Activated naive CD4-positive, alpha-beta T cell (primary cell): ENCODE measurements at places on chromosomes 2 and 18.

DNA sequence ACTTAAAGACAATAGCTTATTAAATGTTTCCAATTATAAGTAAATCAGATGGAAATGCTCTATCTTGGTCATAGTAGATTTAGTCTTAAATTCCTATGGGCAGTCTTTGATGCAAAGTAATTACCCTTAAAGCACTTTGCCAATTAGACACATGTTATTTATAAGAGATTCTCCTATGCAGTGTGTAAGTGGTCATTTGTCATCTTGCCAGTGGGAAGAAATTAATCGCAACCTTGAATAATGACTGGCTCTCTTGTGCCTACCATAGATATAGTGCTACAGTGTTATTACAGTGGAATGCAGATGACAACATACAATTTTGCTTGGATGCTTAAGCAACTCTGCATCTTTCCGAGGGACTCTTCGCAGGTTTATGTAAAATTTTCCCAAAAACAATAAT is 311.0 kb upstream of the THUMPD2 start:
- DNase-seq, result no peak

GRCh38 chr2:42663828-42664227 is 95.4 kb downstream of the MTA3 start:
- no peak for DNase-seq

DNA sequence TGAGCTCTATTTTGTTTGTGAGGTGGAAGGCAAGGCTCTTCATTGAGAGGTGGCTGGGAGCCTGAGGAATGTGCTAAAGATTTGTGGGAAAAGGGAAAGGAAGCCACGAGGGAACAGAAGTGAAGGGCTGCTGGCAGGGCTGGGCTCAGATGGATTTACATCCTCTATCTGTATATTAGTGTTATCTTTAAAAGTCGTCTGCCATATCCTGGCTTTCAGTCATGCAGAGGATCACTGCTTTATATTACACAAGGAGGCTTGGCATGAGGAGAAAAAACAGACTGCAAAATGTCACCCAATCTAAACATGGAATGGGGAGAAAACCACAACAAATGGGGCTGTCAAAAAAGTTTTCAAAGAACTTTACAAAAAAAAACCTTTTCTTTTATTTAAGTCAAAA is 434.4 kb downstream of the HRH4 start:
- no peak for DNase-seq

DNA sequence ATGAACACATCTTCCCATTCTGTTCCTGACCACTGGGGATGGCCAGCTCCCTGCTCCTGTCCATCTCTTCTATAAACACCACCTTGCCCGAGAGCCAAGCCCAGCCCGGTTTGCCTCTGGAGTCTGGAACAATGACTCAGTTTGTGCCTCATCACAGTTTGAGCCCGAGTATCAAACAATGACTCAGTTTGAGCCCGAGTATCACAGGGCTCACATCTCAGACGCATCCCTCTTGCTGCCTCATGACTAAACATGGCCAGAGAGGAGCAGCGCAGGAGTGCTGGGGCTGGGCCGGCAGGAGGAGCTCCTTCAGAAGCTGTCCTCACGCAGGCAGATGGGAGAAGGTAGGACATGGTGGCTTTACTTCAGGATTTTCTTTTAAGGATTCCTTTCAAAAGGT is 68.7 kb downstream of the PXDN start:
- no peak for DNase-seq

DNA sequence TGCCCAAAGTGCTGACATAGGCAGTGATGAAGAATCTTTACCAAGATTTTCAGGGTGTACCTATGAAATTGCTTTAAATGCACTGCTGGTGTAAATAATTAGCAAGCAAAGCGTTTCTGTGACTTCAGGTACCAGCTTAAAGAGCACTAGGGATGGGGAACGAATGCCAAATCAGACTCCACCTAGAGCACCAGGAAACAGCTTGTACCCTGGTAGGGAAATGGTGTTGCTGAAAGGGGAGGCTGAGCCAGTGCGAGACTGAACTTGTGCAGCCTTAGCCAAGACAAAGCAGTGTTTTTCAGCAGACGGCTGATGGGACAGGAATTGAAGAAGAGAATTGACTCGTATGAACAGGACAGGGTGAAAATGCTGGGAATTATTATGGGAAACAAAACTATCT is 65.6 kb downstream of the TWSG1 start:
- DNase-seq, result no peak

DNA sequence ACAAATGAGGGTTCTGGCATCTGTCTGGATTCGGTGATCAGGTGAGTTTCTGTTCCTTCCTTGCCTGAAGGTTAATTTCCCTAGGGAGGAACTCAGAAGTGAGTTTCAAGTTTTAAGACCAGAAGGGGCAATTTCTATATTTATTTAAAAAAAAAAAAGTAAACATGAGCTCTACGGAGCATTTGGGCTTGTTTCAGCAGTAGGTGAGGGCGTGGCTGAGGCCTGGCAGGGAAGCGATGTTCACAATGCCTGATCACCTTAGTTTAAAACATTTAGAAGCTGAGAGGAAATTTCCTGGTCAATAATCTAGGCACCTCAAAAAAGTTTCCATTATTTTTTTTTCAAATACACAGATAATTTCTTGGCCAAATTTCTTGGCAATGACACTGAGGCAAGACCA is 629.1 kb downstream of the DPP10 start:
- DNase-seq, result no peak

DNA sequence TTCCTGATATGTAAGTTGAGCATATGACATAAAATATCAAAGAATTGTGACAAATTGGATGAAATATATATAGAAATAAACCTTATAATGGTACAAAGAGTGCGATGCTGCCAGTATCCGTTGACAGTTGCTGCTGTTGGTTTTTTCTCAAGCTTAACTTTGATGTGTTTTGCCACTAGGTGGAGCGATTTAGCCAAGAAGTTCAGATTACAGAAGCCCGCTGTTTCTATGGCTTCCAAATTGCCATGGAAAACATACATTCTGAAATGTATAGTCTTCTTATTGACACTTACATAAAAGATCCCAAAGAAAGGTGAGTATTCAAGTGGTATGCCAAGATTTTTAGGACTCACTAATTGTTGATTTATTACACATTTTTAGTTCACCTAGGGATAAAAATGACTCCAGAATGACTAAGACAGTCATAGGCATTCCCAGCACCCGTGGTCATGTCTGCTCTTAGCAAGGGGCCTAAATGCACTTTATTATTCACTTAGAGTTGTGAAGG is 2.1 kb downstream of the RRM2 start:
- DNase-seq, result no peak

DNA sequence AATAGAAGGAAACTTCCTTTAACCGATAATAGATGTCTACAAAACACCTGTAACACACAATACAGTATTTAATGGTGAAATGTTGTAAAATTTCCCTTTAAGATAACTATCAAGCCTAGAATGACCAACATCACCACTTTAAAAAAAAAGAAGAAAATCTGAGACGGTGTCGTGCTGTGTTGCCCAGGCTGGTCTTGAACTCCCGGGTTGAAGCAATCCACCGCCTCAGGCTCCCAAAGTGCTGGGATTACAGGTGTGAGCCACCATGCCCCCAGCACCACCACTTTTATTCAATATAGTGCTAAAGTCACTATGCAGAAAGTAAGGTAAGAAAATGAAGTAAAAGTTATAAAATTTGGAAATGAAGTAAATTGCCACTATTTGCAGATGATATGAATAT is 96.9 kb downstream of the MYOM1 start:
- DNase-seq, result no peak

- no peak for DNase-seq
These were observed 33.4 kb downstream of the SLC66A2 start for GRCh38 chr18:79917853-79918614.

- no peak for DNase-seq
These were observed 82.3 kb upstream of the LDLRAD4 start for GRCh38 chr18:13136056-13136903.

GRCh38 chr2:215904101-215904500 is 109.2 kb downstream of the MREG start:
- no peak for DNase-seq

DNA sequence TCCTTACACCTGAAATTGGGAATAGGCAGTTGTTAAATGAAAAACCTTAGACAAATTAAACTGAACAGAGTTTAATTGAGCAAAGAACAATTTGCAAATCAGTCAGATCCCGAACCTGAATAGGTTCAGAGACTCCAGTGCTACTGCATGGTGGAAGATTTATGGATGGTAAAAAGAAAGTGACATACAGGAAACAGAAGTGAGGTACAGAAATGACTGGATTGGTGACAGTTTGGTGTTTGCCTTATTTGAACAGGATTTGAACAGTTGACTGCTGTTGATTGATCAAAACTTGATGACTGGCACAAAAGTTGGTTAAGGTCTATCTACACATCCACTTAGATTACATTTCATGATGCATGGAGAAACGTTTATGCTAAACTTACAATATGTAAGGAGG is 248.8 kb downstream of the HNMT start:
- DNase-seq, result no peak

GRCh38 chr2:26542194-26542455 is 64.2 kb upstream of the OTOF start:
- DNase-seq, result no peak

GRCh38 chr18:50310080-50310479 is 22.6 kb upstream of the CXXC1 start:
- DNase-seq, result no peak

GRCh38 chr18:31619291-31619690 is 27.6 kb downstream of the TTR start:
- DNase-seq, result no peak

- no peak for DNase-seq
These were observed 142.6 kb upstream of the MSH6 start for GRCh38 chr2:47640356-47640755.

DNA sequence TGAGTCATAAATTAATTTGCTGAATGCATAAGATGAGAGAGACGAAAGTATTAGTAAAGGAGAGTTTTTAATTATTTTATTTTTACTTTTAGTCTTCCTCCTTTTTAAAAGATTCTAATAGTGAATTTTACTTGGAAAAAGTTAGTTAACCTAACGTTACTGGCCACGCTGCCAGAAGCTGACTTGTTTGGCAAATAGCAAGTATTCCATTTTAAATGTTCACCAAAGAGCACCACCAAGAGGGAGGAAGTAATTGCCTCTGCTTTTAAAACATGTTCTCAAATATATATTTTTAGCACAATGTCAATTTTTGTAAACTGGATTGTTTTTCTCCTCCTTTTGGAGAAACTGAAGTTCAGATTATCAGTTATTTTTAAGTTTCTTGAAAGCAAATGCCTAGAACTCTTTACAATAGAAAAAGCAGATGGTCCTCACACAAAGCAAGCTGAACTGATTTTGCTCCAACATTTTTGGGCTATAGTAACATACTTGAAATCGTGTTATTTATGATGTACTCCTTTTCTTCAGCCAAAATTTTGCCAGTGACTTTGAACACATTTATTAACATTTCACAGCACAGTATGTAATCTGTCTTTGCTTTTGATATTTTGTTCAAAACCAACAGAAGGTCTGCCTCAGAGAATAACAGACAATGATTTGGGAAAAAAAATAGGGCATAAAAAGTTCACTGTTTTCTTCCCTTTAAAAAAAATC is 1311.0 kb upstream of the FAM98A start:
- DNase-seq, result no peak

- DNase-seq, result no peak
These were observed 283.1 kb downstream of the TDRD15 start for GRCh38 chr2:21406911-21407310.

DNA sequence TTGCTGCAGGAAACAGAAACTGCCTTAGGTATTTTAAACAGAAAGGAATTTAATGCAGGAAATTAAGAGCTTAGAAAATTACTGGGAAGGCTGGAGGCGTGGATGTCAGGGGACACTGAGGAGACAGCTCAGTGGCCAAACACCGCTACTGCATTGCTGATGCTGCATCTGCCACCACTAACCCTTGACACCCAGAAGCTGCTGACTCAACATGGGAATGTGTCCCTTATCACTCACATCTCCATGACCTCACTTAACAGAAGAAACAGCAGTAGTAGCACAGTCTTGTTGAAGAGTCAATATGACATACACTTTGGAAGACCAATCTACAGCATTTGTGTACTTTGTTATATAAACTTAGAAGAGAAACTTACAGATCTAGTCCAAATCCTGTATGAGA is 906.1 kb downstream of the SLC4A3 start:
- DNase-seq, result no peak
